Uterus (tissue), 4 donors: ENCODE measurements at places on chromosomes 7 and 10. TPM values are rescaled to one million over a fixed set of nuclear protein-coding genes. Genes with fewer than 3 reads are reported as not detected.

ACBD7 gene
- total RNA-seq: 12.2 TPM

DUS4L gene
- not detected for total RNA-seq

TCTN3 gene
- total RNA-seq: 32.6 TPM

AHR gene
- total RNA-seq: 43.7 TPM

DDC gene
- total RNA-seq: not detected

RUFY2 gene
- 58.2 TPM for total RNA-seq

RAMP3 gene
- 182 TPM for total RNA-seq

CRCP gene
- total RNA-seq: 8.5 TPM

TMEM176B gene
- total RNA-seq: 34.1 TPM

CALHM3 gene
- total RNA-seq: not detected

HTR5A gene
- total RNA-seq: not detected

GRID1 gene
- 7.3 TPM for total RNA-seq

CAMK2B gene
- not detected for total RNA-seq

RBM20 gene
- 3.8 TPM for total RNA-seq

CTAGE15 gene
- total RNA-seq: 0.27 TPM

OPALIN gene
- total RNA-seq: not detected

REPIN1 gene
- 9.7 TPM for total RNA-seq

ACTR3C gene
- 13.1 TPM for total RNA-seq

PTPRN2 gene
- 2.8 TPM for total RNA-seq

KCNH2 gene
- total RNA-seq: 9.1 TPM

STAG3 gene
- total RNA-seq: 2.5 TPM

NKX1-2 gene
- not detected for total RNA-seq

DMBT1 gene
- 0.15 TPM for total RNA-seq

ZNF282 gene
- 3.2 TPM for total RNA-seq

ZEB1 gene
- total RNA-seq: 97.6 TPM

DGKB gene
- 4.4 TPM for total RNA-seq

METTL27 gene
- 9.3 TPM for total RNA-seq

ELN gene
- 37.4 TPM for total RNA-seq

TSPAN12 gene
- total RNA-seq: 18.8 TPM

KLF14 gene
- 0.27 TPM for total RNA-seq

SSC4D gene
- not detected for total RNA-seq

ECD gene
- 36.1 TPM for total RNA-seq

C10orf62 gene
- not detected for total RNA-seq

GIMAP7 gene
- total RNA-seq: 26.8 TPM

ZNF273 gene
- total RNA-seq: 21.8 TPM

IL15RA gene
- total RNA-seq: 28.8 TPM

FAM25C gene
- total RNA-seq: not detected

OR2A42 gene
- total RNA-seq: 4.1 TPM

NAT16 gene
- not detected for total RNA-seq

CLDN4 gene
- 0.77 TPM for total RNA-seq

VIPR2 gene
- 5.6 TPM for total RNA-seq

ALOX5 gene
- total RNA-seq: 10.3 TPM

VENTX gene
- total RNA-seq: 0.51 TPM

THSD7A gene
- total RNA-seq: 36.4 TPM

CHST3 gene
- 17.9 TPM for total RNA-seq

LIPJ gene
- total RNA-seq: 0.48 TPM
